ENCODE measurements at places on chromosomes 16 and 17.

DNA sequence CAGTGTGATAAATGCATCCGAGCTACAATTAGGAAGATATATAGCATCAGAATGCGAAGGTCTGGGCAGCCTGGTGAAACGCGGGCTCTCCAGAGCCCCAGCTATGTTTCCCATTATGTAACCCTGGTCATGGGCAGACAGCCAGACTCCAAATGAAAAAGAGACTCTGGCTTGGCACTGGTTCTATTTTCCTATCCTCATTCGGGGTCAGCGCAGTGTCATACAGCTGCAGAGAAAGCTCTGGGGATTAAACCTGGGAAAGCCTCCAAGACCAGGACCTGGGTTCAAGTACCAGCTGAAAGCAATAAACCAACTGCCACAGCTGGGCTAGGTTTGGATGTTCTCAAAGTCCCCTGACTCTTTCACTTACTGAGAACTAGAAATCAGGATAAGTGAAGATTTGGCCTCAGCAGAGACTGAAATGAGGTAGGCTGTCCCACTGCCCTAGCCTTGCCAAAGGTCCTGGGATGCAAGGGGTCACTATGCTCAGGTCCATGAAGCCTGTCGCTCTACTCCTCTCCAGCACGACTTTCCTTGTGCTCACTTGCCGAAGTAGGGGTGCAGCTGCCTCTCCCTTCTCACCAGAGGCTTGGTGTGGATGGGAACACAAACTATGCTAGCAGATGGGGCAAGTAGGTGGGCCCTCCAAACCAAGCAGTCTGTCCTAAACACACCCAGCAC lies 123.8 kb downstream of the SMG6 start:
- no peak for DNase-seq

GRCh38 chr17:5500589-5501391 lies 14.4 kb downstream of the MIS12 start:
- DNase-seq: peak; percentile 88

GRCh38 chr17:79664930-79665737 lies 54.3 kb upstream of the RBFOX3 start:
- no peak for DNase-seq

- DNase-seq: no peak
Measured at GRCh38 chr17:53516636-53517035, 306.1 kb upstream of the KIF2B start.

GRCh38 chr16:15864939-15865338 lies 8.1 kb upstream of the MYH11 start:
- DNase-seq: no peak

GRCh38 chr17:7846063-7846735 lies 8.7 kb upstream of the TMEM88 start:
- DNase-seq: no peak

GRCh38 chr16:35746963-35747657 lies 2287.7 kb downstream of the TP53TG3F start:
- no peak for DNase-seq

GRCh38 chr16:3698941-3699340 lies 18.4 kb downstream of the TRAP1 start:
- DNase-seq: no peak

GRCh38 chr16:11156401-11156800 lies 99.6 kb downstream of the SOCS1 start:
- no peak for DNase-seq

- no peak for DNase-seq
Measured at GRCh38 chr16:54509456-54509855, 222.9 kb upstream of the IRX3 start.

DNA sequence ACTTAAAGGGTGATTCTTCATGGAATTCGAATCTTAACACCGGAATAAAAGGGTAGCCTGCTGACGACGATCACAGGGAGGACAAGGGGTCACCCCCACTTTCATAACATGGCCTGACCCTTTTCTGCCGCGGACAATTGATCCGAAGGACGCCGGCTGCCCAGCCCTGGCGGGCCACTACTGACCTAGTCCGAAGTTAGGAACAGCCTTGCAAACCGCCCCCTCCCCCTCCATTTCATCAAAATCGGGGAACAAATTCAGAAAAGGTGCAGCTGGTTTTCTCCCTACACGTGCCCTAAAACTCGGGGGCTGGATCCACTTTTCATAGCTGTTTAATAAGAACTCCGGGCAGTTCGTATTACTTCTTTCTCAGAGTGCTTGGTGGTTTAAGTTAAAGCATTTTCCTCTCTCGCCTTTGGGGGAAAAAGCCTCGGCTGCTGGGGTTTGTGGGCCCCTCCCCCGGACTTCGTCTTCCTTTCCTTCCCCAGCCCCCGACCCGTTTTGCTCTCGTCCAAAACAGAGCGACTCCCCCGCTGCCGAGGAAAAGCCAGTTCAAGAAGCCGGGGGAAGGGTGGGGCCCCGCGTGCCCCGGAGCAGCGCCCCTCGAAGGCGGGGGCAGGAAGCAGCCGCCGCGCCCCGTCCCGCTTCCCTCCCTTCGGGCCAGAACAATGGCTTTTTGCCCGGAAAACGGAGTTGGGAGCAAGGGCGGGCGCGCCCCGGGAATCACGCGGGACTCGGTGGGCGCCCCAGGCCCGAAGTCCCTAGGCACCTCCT lies 641 bp upstream of the CBX2 start:
- peak; percentile 40 for DNase-seq

DNA sequence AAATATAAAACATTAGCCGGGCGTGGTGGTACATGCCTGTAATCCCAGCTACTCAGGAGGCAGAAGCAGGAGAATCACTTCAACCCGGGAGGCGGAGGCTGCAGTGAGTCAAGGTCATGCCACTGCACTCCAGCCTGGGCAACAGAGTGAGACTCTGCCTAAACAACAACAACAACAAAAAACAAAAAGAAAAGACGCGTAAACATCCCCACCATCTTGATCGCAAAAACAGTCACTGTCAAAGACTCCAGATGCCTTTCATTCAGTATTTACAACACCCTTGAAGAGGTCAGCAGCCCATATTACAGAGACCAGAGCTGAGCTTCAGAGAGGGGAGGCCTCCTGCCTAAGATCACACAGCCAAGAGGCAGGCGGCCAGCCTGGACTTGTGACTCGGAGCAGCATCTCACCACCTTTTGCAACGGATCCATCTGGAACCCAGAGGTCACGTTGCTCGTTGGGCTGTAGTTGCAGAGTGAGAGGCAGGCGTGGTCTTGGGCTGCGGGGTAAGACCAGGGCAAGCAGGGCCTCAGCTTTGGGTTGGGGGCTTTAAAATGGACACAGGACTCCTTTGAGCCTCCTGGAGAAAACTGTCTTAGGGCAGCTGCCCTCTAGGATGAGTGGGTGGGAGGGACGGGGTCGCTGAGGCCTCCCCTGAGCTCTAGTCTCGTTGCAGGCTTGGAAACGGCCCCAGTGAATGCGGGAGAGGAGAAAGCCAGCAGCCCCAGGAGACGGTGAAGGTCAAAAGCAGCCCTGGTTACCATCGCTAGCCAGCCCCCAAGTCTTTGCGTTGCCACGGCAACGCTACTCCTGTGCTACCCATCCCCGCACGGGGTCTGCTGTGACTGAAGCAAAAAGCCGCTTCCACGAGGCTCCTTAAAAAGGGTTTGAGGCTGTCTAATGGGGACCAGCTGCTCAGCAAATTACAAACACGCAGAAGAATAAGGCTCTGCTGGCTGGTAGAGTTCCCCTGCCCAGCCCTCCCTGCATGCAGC lies 26.1 kb downstream of the LGALS3BP start:
- DNase-seq: no peak

DNA sequence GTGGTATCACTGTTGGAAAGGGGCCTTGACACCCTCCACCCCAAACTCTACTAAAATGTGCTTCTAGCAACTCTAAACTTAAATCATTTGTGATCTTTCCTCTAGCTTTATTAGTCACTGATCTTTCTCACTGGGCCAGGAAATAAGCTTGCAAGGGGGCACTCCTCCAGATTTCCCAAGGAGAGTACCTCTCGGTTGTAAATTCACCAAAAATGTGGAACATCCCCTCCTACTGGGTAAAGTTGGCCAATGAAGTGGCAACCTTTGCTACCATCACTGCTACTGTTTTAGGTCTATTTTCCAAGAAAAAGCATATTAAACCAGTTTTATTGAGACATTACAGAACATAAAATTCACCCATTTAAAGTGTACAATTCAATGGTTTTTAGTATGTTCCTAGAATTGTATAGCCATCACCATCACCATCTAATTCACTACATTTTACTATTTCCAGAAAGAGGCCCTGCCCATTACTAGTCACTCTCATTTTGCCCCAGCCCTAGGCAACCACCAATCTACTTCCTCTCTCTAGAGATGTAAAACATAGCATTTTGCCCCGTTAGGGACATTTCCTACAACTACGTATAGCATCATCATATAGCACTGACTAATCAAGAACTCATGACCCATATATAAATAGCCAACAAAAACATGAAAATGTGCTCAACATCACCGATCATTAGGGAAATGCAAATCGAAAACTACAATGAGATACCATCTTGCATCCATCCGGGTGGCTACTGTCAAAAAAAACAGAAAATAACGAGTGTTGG lies 44.6 kb upstream of the ADCY9 start:
- DNase-seq: no peak

DNA sequence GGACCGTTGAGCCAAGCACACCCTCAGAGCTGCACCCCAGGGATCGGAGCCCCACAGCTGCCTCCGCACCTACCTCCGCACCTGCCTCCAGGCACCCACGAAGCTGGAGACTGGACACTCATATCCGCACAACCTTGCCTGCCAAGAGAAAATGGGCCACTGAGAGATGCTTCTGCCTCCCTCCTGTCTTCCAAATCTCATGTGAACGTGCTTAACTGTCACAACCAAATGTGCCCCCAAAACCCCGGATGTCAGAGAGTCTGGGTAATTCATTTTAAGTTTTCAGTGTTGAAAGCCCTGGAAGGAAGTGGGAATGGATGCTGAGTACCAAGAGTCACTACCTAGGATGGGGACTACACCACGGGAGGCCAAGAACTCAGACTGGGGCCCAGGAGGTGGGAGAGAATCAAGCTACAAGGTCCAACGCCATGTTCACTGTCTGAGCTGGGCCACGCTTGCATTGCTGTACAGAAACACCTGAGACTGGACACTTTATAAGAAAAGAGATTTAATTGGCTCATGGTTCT lies 49.5 kb upstream of the MEAK7 start:
- peak; percentile 68 for DNase-seq

GRCh38 chr17:945672-946071 lies 33.9 kb downstream of the NXN start:
- DNase-seq: no peak

DNA sequence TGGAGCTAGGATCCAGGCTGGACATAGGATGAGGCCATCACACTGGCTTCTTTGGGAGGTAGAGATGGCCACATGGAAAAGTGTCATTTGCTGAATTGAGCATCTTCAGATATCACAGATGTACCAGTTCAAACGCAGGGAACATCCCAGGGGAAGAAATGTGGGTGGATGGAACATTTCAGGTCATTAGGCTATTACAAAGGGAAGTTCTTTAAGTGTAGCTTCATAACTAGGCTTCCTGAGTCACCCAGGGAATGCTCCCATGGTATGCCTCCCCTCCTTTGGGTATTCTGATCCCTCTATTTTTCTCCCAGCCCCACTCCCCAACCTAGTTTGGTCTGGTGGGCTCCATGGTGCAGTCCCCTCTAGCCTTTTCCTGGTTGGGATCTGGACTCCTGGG lies 69.8 kb upstream of the IRX3 start:
- DNase-seq: no peak

DNA sequence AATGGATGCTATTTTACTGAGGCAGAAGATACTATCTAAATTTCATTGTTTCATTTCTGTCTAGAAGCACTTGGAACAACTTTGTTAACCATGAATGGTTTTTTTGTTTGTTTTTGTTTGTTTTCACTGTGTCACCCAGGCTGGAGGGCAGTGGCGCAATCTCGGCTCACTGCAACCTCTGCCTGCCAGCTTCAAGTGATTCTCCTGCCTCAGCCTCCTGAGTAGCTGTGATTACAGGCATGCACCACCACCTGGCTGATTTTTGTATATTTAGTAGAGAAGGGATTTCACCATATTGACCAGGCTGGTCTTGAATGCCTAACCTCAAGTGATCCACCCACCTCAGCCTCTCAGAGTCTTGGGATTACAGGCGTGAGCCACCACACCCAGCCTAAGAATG lies 40.5 kb downstream of the ABHD15 start:
- no peak for DNase-seq

GRCh38 chr16:57628008-57628781 lies at the start of gene ADGRG1:
TSS of gene ADGRG1 (plus strand) at chr16:57628630. CDS start at chr16:57650288, 21,658 bp downstream.
- DNase-seq: peak; percentile 33

DNA sequence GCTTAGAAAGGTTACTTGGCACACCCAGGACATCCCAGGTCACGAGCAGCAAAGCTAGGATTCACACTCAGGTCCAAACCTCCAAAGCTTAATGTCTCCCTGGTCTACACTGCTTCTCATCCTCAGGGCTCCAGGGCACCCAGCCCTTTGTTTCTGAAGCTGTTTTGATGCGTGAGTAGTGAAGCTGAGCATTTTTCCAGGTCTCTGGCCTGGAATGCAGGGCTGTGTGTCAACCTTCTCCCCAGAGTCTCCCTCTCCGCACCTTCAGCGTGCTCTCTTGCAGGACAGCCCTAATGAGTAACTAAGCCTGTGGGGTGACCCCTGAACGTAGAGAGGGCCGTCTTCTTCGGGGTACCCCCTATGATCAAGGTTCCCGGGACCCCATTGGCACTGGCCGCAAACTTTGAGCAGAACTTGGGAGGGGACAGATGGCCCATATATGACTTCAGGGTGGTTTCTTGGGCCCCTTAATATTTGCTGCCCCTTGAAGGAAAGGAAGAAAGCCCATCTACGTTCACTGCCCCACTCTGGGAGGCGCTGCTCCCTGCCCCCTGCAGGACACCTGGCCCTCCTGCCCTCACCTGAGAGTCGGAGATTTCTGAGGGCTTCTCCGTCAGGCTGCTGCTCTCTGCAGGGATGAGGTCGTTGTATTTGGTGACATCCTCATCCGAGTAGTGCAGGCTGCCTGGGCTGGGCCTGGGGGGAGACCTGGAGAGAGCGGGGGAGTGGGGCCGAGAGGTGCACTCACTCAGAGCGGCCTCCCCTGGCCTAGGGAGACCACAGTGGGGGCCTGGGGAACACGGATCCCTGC lies 36.4 kb upstream of the CDC42EP4 start:
- no peak for DNase-seq

DNA sequence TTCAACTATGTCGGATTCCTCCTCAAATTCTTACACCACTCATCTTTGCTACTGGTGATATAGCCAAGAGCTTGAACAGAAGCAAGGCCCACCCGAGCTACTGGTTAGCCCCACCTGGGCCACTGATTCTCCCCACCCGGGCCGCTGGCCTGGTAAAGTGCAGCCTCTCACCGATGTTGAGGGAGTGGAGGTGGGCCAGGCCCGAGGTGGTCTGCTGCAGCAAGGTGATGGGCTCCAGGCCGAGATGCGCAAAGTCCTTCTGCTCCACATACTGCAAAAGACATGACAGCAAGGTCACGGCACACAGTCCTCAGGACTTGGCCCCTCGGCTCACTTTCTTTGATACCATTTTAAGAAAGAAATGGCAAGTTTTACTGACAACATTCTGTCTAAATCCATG lies 32.7 kb upstream of the ICAM2 start:
- no peak for DNase-seq

GRCh38 chr16:1731603-1732002 lies 25.6 kb downstream of the MAPK8IP3 start:
- no peak for DNase-seq

GRCh38 chr17:39973496-39973895 lies 7.1 kb upstream of the PSMD3 start:
- no peak for DNase-seq

Measured in CD4-positive, alpha-beta T cell treated with Interleukin-1 beta for 1 hour (primary cell).